ENCODE measurements at places on chromosomes 2 and 18.

GRCh38 chr2:126370201-126370600, 285.8 kb upstream of the GYPC start:
- no peak for DNase-seq

DNA sequence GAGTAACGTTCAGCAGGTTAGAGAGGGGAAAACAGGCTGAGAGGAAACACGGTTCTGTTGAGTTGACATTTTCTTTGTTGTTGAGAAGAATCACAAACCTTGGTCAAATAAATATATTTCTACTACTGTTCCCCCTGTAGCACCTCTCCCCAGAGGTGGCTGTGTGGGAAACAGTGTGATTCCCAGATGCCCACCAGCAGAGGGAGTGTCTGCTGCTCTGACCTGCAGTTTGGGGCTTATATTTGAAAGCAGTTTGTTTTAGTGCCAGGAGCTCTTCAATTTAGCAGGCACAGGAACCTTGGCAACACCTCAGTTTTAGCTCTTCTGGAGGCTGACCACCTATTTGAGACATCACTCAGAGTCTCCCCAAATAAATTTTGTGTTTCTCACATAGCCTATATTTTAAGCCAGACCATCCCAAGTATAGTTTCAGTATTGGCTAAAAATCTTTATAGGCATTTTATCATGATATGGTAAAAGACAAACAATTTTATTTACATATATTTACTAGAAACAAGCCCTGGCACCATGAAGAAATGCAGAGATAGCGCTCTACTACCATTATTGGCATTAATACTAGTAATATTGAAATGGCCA, 75.7 kb downstream of the PIK3C3 start:
- peak; percentile 31 for DNase-seq

DNA sequence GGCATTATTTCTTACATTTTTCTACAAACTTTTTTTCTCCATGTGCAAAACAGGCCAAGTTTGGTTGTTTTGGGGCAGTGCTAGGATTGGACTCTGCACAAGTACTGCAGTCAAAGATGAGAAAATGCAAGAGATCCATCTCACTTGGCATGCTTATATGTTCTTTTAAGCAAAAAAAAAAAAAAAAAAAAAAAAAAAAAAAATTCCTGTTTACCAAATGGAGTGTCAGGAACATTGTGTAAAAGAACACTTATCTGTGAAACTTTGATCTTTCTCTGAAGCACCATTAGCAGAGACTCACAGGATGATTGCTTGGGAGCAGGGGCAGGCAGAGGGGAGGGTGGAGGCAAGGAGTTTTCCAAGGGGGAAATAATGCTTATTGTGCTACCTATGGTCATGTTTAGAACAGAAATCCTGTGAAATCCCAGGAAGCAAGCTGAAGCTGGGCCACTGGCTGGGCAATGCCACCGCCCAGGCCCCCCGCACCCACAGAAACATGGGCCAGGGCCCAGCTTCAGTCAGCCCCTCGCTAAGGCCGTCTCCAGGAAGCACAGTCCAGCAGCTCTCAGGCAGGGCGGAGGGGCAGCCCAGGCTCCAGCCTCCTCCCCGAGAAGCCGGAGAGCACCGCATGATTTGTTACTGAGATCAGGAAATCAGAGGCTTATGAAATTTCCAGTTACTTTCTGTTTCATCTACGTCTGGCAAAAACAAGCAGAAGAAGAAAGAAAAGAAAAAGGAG, 229.4 kb downstream of the ZNF516 start:
- DNase-seq, result no peak

- DNase-seq, result no peak
These were observed 413.6 kb upstream of the ID2 start for GRCh38 chr2:8268172-8268783.

DNA sequence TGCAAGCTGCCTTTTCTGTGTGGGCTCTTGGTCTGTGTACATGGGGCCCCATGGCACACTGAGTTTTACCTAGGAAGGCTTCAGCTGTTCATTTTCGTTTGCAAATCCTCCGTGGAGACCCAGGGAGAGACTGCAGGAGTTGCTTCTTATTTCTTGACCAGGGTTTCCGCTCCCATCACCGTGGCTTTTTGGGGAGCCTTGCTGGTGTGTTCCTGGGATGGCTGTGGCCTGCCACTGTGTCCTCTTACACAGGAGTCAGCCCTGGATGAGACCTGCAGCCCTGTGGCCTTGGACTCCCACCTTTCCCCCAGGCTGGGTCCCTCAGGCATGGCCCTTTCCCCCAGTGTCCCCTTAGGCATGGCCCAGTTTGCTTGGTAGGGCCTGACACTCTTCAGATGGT, 137.0 kb downstream of the FAM210A start:
- no peak for DNase-seq

- no peak for DNase-seq
These were observed 958.8 kb upstream of the TMEFF2 start for GRCh38 chr2:193153576-193153975.

DNA sequence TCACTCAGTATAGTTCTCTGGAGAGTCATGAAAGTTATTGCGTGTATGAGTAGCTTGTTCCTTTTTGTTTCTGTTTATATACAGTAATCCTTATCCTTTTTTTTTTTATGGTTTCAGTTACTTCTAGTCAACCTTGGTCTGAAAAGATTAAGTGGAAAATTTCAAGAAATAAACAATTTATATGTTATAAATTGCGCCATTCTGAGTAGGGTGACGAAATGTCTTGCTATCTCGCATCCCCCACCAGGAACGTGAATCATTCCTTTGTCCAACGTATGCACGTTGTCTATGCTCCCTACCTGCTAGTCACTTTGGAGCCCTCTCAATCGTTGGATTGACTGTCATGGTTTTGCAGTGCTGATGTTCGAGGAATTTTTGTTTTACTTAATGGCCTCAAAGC, 60.4 kb downstream of the FAM117B start:
- no peak for DNase-seq

DNA sequence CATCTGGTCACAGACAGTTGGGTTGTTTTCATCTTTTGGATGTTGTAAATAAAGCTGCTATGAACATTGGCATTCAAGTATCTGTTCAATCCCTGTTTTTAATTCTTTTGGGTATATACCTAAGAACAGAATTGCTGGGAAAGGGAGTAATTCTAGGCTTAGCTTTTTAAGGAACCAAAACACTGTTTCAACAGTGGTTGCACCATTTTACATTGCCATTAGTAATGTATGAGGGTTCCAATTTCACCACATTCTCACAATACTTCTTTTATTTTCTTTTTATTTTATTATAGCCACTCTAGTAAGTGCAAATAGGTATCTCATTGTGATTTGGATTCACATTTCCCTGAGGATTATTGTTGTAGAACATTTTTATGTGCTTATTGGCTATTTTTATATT, 108.9 kb upstream of the GLS start:
- DNase-seq, result no peak

GRCh38 chr18:78495550-78495949, 484.1 kb upstream of the SALL3 start:
- no peak for DNase-seq

- DNase-seq, result no peak
These were observed 137.7 kb upstream of the UNC80 start for GRCh38 chr2:209633911-209634310.

DNA sequence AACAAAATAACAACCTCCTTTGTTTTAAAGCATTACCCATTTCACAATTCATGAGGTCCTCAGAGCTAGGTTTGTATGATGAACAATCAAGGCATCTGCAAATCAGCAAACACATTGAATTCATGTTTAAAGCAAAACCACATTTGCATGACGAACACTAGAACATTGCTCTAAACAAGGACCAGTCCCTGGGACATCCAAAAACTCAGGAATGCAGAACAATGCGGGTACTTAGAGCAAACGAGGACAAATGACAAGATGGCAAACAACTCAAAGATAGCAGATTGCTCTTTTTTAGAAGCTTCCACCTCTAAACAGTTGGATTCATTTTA, 45.7 kb upstream of the RALBP1 start:
- DNase-seq, result no peak

DNA sequence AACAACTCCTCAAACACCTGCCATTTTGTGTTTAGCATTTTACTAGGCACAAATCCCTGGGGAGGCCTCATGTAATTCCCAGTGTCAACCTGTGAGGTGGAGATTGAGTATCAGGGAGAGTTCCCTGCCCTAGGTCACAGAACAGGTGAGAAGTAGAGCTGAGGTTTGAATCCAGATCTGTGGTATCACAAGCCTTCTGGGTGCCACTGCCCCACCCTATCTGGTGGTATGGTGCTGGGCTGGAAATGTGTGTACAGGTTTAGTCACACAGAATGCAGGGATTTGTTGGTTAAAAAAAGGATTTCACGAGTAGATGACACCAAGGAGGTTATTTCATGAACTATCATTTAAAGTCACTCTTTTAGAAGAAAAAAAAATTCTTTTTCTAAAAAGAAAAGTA, 35.7 kb upstream of the PKDCC start:
- no peak for DNase-seq

DNA sequence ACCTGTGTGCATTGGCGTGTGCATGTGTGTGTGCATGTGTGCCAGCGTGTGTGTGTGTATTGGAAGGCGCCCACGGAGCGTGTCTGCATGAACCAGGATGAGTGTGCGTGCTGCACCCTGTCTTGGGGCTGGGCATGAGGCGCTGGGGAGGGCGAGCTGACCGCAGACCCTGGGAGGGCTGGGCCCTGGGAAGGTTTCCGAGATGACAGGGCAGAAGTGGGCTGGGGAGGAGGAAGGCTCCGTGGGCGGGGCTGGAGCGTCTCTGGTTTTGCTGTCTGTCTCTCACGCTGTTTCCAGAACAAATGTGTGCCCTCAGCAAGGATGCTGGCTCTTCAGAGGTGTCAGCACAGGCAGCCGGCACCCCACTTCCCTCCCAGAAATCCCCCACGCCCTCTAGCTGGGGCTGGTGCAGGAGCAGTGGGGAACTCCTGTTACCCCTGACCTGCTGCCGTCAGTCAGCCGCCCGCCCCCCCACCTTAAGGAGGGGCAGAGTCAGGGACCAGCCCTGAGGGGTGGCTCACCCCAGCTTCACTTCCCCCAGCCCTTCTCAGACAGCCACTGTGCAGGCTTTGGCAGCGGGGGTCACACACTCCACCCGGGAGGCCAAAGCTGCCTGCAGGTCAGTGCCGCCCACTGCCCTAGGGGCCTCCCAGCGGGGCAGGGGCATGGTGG, at the start of gene GPR35:
GPR35 (plus strand) TSS at position 531 of the 672 bp plus-strand sequence. CDS start 4,473 bp downstream, outside the sequence.
- DNase-seq, result no peak

GRCh38 chr18:10927286-10927992, 221.9 kb downstream of the PIEZO2 start:
- DNase-seq, result no peak

GRCh38 chr2:137892739-137893138, 71.5 kb upstream of the HNMT start:
- DNase-seq, result no peak

- no peak for DNase-seq
These were observed 57.3 kb upstream of the CREB1 start for GRCh38 chr2:207472343-207473048.

DNA sequence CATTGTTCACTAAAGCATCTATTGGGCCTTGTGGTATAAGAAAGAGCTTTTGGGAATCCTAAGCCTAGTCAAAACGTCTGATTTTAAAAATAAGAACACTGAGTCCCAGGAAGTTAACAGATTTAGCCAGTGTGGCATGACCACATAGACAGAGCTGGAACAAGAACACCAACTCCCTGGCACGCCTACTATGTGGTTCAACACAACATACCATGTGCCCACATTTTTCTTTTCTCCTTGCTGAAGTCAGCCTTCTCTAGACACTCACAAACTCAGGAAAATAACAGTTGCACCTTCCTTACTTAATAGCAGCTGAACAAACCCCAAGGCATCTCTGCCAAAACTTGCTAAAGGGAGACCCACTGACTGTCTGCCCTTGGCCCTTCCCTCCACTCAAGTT, 124.8 kb downstream of the C1D start:
- DNase-seq, result no peak

DNA sequence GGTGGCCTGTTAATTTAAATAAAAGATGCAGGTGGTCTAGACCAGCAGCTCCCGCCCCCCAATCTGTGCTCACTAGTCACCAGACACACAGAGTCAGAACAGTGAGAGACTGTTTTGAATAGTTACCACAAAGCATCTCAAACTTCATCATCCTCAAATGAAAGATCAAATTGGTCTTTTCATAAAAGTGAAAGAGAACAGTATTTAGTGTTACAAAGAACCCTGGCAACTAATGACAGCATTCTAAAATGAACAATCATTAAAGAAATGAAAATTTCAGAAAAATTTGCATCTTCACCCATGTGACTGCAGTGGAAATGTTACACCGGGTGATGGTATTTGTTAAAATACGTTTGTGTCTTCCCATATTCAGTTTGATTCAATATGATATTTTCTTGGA, 65.5 kb upstream of the PMAIP1 start:
- DNase-seq, result no peak

GRCh38 chr18:12580630-12581342, 77.1 kb downstream of the SPIRE1 start:
- no peak for DNase-seq

GRCh38 chr2:123283431-123283830, 741.7 kb upstream of the CNTNAP5 start:
- no peak for DNase-seq

DNA sequence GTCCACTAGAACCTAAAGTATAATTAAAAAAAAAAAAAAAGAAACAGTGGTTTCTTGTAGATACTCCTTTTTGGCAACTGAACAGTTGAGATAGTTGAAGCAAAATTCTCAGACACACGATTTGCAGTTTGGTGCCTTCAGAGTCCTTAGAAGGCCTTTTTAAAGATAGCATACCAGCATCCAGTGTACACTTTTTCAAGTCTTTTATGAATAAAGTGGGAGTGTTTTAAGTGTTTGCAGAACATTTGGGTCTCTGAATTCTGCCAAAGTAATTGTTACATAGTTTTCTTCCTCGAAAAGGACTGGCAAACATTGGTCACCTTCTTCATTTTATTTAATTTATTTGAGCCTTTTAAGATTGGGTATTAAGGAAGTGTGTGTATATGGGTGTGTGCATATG, 62.3 kb downstream of the SPTBN1 start:
- DNase-seq, result no peak

- DNase-seq, result no peak
These were observed 31.0 kb downstream of the RNF125 start for GRCh38 chr18:32049393-32050171.

DNA sequence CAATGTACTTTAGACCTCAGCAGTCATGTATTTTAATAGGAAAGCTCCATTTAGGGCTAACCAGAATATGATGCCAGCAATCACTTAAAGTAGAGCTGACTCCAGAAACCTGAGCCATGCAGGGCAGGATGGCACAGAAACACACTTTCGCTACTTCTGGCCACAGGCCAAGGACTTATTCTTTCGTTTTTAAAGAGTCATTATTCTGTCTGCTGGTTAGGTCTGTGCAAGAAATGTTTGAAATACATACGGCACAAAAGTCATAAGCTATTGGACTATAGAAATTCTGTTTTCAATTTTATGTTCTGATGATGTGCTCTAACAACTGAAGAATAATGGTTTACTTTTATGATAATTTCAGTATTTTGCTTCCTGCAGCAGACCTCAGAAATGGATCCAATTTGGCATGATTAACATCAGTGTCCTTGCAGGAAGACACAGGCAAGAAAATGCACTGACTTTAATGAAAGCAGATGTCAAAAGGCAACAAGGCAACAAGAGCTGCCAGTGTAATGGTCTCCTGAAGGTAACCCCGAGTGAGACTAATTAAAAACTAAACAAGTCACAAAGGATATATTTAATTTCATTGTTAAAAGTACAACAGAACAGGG, 114.4 kb upstream of the CHRNA1 start:
- peak; percentile 12 for DNase-seq

- no peak for DNase-seq
These were observed 287.9 kb upstream of the TRIB2 start for GRCh38 chr2:12428786-12429185.

GRCh38 chr2:240813231-240813921, 6.6 kb downstream of the KIF1A start:
- no peak for DNase-seq

Measured in HEK293T (cell line).